Stimulated activated CD4-positive, alpha-beta T cell treated with anti-CD3 and anti-CD28 coated beads, Interleukin-1b, Interleukin-23, amount 100 ng/mL, for 4 hours (primary cell): ENCODE measurements at places on chromosomes 3 and 15.

- no peak for DNase-seq
These were observed 1.3 kb downstream of the INKA1 start for GRCh38 chr3:49804141-49805041.

GRCh38 chr3:195113536-195114425 is 157.2 kb downstream of the XXYLT1 start:
- DNase-seq: no peak

DNA sequence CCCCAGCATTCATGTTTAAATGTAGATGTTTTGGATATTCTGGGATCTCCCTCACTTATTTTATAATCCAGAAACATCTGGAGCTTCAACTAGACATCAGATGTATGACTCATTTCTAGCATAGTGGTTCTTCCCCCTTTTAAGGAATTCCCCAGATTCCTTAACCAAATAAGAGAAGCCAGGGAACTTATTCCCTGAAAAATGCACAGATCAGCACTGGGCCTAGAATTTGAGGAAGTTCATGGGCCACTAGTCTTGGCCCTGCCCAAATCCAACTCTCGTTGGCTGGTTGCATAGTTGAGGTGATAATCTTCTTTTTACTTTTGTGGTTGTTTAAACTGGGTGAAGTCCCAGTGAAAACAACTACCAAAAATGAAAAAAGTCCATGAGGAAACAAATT is 20.4 kb downstream of the RARRES1 start:
- DNase-seq: no peak

DNA sequence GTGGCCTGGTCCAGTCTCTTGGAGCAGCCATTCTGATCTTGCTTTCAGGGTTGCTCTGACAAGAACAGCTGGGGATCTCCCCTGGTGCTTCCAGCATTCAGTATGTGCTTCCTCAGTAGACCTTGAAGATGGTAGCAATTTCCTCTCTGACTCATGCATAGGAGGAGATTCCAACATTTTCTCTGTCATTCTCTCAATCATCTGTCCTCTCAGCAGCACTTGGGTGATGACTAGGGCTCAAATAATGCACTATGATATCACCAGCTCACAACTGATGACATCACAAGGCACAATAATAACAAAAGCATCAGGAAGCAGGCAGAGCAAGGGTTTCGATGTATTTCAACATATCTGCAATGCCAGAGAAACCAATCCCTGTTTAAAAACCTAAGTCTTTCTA is 52.7 kb downstream of the NFKBIZ start:
- DNase-seq: no peak

GRCh38 chr3:138985932-138986331 is 20.1 kb downstream of the PRR23A start:
- DNase-seq: no peak

GRCh38 chr3:42489116-42489936 is 13.1 kb upstream of the VIPR1 start:
- DNase-seq: no peak

- no peak for DNase-seq
These were observed 153.8 kb upstream of the RAP2B start for GRCh38 chr3:153008226-153008625.

DNA sequence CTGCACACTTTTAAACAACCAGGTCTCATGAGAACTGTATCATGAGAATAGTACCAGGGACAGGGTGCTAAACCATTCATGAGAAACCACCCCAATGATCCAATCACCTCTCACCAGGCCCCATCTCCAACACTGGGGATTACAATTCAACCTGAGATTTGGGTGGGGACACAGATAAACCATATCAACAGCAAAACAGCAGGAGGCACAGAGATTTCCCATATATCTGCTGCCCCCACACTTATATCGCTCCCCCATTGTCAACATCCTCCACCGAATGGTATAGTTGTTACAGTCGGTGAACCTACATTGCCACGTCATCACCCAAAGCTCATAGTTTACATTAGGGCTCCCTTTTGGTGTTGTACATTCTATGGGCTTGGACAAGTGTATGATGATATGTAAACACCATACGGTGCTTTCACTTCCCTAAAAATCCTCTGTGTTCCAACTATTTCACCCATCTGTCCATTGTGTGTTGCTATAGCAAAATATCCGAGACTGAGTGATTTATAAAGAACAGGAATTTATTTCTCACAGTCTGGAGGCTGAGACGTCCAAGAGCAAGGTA is 224.8 kb downstream of the FAM43A start:
- DNase-seq: no peak

GRCh38 chr3:138513090-138513843 is 78.9 kb downstream of the ESYT3 start:
- no peak for DNase-seq

DNA sequence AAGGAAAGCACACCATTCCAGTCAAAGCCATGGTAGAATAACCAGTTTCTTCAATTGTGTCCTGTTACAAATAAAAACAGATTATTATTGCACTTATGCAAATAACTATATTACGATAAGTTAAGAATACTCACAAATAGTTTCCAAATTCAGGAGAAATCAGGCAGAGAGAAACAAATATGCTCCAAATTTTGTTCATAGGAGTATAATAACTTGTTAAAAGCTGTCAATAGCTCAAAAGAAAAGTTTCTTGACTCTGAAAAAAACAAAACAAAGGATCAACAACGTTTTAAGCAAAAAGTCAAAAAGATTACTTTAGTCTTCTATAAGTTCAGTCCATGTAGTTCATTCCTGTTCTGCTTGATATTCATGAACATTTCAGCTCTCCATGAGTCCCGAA is 59.7 kb upstream of the BDH1 start:
- no peak for DNase-seq

DNA sequence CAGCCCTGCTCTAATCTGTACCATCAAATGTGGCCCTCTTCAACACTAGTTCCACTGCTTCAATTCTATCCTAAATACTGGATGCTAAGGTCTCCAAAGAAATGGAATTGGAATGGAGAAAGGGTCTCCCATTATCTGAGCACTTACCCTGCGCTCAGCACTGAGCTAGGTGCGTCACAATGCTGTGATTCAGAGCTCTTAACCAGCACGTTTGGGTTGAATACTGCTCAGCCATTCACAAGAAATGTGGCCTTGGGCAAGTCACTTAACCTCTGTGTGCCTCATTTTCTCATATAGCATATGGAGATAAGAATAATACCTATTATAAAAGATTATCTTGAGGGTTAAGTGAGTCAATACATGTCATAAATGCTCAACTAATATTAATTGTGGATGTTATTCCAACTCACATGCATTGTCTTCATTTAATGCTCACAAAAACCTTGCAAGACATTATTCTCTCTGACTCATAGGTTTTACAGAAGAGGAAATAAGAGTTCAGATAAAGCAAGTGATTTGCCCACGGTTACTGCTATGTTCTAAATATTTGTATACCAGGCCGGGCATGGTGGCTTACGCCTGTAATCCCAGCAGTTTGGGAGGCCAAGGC is 27.4 kb upstream of the SRGAP3 start:
- no peak for DNase-seq

- DNase-seq: no peak
These were observed 35.0 kb downstream of the TM4SF4 start for GRCh38 chr3:149509526-149509925.

GRCh38 chr15:77426871-77427270 is 6.2 kb downstream of the HMG20A start:
- DNase-seq: no peak

DNA sequence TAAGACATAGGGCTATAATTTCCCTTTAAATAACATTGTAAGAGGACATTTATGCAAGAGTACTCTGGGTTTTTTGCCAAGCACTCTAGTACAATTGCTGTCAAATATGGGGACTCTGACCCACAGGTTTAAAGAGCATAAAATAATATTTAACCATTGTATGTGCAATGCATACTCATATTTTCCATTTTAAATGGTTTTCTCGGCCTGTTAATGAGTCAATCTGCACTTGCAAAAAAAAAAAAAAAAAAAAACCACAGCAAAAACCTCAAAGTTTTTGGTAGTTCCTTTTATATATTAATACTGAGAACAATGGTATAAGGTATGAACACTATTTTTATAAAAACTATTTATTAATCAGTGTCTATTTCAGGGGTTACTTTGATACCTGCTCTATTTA is 304.0 kb upstream of the CBLB start:
- no peak for DNase-seq

DNA sequence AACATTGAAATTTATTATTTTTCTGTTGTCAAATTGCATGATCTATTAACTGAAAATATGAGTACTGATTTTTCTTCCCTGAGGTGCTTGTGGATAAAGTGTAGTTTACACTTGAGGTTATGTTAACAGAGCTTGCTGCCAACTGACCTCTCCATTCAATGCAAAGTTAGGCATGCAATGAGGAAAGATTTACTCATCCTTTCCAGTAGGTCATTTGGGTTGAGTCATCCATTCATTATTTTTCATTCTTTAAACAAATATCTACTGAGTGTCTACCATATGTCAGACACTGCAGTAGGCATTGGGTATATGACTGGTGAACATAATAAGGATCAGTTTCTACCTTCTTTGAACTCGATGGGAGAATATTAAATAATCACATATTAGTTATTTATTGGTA is 604.1 kb downstream of the EDEM1 start:
- DNase-seq: no peak

DNA sequence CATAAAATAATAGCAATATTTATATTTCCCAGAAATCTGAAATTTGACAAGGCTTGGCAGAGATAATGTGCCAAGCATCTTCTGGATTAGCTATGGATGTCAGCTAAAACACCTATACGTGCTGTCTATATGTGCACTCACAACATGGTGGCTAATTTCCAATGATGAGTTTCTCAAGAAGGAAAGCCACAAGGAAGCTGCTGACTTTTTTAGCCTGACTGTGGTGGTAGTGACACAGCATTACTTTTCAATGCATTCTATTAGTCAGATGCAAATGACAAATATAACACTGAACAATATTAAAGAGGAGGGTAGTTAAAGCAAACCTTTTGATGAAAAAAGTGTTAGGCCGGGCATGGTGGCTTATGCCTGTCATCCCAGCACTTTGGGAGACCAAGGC is 101.7 kb upstream of the CCDC54 start:
- no peak for DNase-seq

- DNase-seq: no peak
These were observed 2.6 kb upstream of the CHST13 start for GRCh38 chr3:126521122-126521891.

DNA sequence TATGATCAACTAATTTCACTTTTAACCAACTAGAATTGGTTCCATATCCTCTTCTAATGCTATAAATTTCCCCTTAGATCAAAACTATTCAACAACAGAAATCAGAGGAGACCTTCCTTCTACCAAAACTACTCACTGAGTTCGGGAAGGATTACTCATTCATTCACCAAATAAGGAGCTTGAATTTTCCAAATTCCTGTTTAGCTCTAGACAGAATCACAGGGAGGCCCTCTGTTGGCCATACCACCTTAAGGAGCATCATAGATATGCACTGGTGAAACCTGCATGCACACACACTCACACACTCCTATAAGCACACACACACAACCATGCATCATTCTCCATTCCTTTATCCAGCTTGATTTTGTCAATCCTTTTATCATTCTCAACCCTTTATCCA is 49.0 kb downstream of the SUCLG2 start:
- no peak for DNase-seq

DNA sequence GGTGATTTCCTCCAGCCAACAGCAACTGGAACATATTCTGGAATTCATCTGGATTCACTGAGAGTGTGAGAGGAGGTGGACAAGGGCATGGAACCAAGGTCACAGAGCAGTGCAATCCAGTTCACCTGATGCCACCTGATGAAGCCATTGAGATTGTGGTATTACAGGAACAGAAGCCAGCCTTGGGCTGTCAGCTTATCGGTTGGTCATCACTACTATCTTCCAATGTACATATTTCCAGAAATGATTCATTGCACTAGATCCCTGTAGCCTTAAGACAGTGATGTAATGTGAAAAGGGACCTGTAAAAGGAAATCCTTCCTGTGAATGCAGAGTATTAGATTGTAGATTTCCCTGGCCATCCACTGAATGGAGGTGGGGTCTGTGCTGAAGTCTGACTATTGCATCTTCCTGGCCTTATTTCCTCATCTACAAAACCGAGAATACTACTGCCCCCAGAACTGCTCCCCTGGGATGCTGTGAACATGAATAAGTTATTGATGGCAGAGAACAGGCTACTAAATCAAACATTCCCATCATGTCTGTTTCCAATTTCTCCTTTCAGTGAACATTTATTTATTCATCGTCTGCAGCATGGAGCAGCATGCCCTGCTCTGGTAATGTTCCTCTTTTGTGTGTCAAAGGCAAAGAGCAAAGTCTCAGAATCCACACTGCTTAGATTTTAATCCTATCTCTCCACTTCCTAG is 47.4 kb upstream of the TPM1 start:
- no peak for DNase-seq

DNA sequence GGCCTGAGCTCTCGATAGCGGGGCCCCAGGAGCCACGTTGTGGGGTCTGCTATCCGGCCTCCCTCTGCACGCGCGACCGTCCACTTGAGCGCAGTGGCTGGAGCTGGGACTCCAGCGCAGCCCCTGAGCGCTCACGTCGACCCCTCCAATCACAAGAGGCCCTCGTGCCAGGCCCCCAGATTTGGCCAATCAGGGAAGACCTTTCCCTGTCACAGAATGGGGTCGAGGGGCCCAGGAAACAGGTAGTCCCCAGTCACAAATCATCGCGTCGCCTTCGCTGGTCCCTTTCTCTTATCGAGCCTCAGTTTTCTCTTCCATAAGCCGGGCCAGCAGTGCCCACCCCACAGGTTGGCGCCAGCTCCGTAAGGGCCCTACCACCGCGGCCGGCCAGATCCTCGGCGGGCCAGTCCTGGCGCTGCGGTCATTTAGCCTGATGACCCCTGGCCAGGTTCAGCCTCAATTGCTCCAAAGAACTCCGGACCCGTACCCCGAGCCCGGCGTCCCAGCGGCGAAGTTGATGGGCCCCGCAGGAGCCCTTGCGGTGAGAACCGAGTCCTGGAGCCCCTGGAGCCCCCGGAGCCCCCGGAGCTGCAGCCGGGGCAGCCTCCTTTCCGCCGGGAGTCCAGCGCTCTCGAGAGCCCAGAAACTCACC is 435 bp downstream of the ALDH1L1 start:
- DNase-seq: no peak

GRCh38 chr3:31147550-31147949 is 253.1 kb upstream of the GADL1 start:
- DNase-seq: no peak

- DNase-seq: no peak
These were observed 2.0 kb downstream of the GMNC start for GRCh38 chr3:190860521-190860920.

DNA sequence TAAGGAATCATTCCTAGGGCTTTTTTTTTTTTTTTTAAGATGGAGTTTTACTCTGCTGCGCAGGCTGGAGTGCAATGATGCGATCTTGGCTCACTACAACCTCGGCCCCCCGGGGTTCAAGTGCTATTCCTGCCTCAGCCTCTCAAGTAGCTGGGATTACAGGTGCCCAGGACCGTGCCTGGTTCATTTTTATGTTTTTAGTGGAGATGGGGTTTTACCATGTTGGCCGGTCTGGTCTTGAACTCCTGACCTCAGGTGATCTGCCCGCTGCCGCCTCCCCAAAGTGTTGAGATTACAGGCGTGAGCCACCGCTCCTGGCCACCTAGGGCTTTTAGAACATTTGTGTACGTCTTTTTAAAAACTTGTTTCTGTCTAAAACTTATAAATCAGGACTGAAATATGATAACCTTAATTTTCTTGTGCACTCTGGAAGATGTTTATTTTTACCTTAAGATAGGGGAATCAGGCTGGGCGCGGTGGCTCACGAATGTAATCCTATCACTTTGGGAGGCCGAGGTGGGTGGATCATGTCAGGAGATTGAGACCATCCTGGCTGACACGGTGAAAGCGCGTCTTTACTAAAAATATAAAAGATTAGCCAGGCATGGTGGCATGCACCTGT is 21.8 kb downstream of the PIAS1 start:
- DNase-seq: no peak
